ENCODE measurements at places on chromosomes 4 and X.

DNA sequence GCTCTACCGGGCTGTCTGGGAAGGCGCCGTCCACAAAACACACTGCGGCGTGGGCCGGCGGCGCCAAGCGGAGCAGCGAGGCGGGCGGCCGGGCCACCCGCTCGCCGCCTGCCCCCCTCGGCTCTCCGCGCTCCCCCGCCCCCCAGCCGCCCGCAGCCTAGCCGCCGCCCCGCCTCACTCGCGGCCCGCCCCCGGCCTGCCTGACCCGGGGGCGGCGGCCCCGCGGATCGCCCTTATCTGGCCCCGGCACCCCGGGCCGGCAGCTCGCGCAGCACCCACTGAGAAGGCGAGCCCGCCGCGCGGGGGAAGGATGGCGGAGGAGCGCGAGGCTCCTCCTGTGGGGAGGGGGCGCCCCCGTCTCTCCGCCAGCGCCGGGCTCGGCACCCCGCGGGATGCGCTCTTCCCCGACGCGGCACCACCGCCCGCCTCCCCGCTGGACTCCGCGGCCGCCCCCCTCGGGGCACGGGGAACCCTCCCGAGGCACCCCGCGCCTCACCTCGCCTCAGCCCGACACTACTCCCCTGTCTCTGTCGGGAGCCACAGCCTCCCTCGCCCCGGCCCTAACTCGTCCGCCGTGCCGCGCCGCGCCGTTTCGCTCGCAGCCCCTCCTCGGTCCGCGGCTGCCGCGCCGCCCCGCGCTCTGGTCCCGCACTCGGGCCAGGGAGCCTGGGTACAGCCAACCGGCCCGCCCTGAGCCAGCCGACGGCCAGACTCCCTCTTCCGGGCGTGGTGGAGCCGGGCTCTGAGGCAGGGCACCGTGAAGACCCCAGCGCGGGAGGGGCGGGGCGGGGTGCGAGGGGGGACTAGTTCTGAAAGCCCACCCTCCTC lies 566 bp downstream of the ATP11C start:
- no peak for DNase-seq

DNA sequence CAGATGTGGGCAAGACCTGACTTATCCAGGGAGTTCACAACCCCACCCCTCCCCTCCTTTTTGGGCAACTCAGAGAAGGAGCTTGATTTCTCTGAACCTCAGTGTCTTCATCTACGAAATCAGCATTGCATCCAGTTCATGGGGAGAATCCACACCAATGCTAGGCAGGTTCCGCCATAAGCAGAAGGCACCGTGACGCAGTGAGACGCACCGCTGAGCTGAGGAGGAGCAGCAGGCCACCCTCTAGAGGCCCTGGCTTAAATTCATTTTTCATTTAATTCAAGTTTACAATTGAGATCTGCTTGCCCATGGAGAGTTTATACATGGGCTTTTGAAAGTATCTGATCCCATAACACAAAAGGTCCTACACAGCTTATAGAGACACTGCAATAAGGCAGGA lies 55.7 kb downstream of the CPZ start:
- no peak for DNase-seq

DNA sequence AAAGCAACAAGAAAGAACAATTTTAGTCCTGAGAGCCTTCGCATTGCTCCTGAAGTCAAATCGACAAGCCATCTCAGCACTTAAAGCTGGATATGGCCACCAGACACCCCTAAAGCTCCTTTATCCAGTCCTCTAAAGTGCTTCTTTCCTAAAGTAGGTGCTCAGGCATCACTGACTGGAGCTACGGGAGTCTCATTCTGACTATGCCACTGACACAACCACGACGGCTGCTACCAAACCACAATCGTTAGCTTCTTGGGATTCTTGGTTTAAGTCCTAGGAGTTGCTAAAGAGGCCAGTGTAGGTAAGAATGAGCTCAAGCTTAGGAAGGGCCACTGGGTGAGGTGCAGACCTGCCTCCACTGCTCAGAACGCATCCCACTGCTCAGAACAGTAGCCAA lies 1.0 kb downstream of the SLC10A6 start:
- peak; percentile 47 for DNase-seq

DNA sequence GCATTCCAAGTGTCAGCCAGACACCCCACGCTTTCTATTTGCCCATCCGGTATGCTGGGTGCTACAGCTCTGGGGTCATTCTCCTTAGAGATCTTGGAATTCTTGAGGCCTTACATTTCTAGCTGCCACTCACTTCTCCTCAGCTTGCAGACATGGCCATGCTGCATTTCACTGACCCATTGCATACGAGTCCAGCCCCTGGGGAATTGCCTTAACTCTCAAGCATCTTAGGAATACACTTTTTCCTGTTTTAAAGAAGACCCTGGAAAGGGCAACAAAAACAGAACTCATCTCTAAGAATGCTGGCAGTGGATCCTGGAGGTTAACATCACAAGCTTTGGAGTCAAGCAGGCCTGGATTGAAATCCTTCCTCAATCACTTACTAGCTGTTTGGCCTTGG lies 122.0 kb upstream of the LNX1 start:
- no peak for DNase-seq

GRCh38 chr4:137203601-137204000 lies 328.7 kb downstream of the PCDH18 start:
- no peak for DNase-seq

DNA sequence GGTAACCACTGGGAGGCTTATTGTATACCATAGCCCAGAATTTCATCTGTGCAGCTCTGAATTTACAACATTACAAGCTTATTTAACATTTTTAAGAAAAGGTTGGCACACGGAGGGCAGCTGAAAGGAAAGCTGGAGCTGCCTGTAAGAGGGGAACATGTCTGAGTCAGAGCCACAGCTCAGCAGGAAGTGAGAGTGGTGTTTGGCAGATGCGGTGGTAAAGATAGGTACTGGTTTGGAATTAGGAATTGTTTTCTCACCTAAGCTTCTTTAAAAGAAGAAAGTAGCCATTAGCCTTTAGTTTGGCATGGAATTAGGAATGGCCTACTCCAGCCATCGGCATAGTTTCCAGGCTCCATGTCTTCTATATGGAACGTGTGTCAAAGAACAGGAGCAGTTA lies 172.5 kb upstream of the ANXA3 start:
- DNase-seq: no peak

DNA sequence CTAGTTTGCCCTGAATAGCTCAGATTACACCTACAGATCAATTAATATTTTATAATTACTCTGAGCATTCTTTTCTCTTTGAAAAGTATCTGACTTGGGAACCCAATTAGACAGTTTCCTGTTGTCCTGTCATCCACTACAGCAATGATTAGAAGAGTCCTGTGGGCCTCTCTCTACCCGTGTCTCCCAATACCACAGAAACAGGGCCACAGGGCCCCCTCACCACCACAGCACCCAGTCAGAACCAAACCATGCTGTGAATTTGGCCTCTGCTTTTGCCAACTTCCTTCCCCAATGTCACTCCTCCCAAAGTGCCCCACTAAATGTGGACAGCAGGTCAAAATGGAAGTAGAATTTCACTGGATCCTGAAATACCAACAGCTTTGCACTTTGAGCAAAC lies 10.3 kb downstream of the USP46 start:
- no peak for DNase-seq

DNA sequence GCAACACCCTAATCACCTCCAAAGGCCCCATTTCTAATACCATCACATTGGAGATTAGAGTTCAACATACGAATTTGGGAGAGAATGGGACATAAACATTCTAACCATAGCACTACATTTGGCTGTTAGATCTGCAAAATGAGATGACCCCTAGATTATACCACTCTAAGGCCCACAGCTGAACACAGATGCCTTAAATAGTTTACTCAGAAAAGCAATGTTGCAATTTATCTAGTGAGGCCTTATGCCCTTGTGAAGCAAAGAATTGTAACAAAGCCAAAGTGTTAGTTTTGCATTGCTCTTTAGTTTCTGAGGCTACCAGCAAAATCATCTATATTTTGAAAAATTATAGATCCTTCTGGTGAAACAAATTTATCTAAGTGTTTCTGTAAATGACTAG lies 31.6 kb upstream of the ARHGEF6 start:
- no peak for DNase-seq

Measured in BJ (cell line).